Spleen (tissue), 13 donors: ENCODE measurements at places on chromosomes 12 and 14.

DNA sequence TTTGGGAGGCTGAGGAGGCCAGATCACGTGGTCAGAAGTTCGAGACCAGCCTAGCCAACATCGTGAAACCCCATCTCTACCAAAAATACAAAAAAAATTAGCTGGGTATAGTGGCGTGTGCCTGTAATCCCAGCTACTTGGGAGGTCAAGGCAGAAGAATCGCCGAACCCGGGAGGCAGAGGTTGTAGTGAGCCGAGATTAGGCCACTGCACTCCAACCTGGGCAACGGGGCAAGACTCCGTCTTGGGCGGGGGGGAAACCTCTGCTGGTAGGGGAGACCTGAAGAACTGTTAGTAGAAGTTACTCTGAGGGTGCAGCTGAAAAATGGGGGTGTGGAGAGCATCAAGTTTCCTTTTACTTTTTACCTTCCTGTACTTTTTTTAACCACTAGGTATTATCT, 2.2 kb upstream of the LRP1 start:
- DNase-seq, result peak; percentile 57

- no peak for DNase-seq
Measured at GRCh38 chr14:33057585-33057984, 118.9 kb downstream of the NPAS3 start.

DNA sequence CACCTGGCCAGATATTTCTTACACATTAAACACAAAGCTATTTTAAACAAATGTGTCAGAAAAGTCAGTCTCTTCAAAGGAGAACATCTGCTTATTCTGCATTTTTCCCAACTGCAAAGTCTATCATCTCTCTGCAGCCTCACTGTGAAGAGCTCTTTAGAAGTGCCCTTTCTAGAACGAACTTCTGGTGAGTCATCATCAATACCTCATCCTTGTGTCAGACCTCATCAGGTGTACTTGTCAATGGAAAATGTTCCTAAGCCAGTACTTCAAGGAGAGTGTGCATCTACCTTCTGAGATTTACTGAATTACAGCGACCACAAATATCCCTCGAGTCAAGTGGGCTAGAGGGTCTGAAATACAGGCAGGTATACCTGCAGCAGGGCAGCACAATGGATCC, 457.3 kb downstream of the LRIG3 start:
- no peak for DNase-seq

GRCh38 chr14:105356927-105357326, 41.4 kb upstream of the TEX22 start:
- no peak for DNase-seq

GRCh38 chr12:119225454-119225853, 46.7 kb downstream of the HSPB8 start:
- no peak for DNase-seq
